ENCODE measurements at places on chromosomes 16 and 17. TPM values are rescaled to one million over a fixed set of nuclear protein-coding genes. Genes with fewer than 3 reads are reported as not detected.

Gene CLEC10A
- total RNA-seq = not detected

Gene TAC4
- total RNA-seq = not detected

GRCh38 chr17:17570140-17570797 lies 21.2 kb downstream of the PEMT start:
- peak; percentile 34 for DNase-seq

GRCh38 chr16:4214215-4214621 lies 27.7 kb downstream of the SRL start:
- peak; percentile 72 for DNase-seq

Gene C16orf46
- total RNA-seq = 0.60 TPM

GRCh38 chr17:3695129-3695722 lies 729 bp downstream of the P2RX5 start:
- no peak for DNase-seq

- no peak for DNase-seq
Observed at GRCh38 chr17:68197997-68198930, 49.6 kb upstream of the AMZ2 start.

GRCh38 chr16:9525037-9525436 lies 433.6 kb downstream of the HAPSTR1 start:
- DNase-seq = no peak

Gene ABCA8
- not detected for total RNA-seq

DNA sequence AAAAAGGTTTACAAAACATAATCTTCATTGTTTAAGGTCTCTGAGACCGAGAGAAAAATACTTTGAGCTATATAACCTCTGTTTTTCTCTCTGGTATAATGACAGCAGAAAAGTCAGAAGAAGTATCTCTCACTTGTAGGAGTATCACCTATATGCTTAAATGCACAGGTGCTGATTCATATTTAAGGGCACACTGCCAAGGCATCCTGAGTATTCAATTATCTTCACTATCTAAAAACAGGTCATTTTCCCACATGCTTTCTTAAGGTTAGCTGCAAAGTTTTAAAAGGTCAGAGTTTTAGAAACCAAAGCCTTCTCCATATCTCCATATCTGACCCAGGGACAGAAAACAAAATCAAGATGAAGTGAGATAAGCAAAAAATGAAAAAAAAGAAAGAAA lies 99.3 kb upstream of the C17orf78 start:
- no peak for DNase-seq

GRCh38 chr17:42679492-42680330 lies 1.9 kb downstream of the CCR10 start:
- peak; percentile 79 for DNase-seq

Gene HNF1B
- 0.12 TPM for total RNA-seq

Gene ITGAX
- total RNA-seq = not detected

Gene PDP2
- total RNA-seq = 6.6 TPM

- DNase-seq = no peak
Observed at GRCh38 chr17:9009737-9010136, 11.6 kb upstream of the NTN1 start.

DNA sequence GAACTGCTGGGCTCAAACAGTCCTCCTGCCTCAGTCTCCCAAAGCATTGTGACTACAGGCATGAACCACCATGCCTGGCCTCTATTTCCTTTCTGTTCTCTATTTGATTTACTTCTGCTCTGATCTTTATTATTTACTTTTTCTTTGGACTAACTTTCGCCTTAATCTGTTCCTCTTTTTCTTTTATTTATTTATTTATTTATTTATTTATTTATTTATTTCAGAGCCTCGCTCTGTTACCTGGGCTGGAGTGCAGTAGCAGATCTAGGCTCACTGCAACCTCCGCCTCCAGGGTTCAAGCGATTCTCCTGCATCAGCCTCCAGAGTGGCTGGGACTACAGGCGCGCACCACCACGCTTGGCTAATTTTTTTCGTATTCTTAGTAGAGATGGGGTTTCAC lies 1158.3 kb upstream of the GOT2 start:
- DNase-seq = no peak

DNA sequence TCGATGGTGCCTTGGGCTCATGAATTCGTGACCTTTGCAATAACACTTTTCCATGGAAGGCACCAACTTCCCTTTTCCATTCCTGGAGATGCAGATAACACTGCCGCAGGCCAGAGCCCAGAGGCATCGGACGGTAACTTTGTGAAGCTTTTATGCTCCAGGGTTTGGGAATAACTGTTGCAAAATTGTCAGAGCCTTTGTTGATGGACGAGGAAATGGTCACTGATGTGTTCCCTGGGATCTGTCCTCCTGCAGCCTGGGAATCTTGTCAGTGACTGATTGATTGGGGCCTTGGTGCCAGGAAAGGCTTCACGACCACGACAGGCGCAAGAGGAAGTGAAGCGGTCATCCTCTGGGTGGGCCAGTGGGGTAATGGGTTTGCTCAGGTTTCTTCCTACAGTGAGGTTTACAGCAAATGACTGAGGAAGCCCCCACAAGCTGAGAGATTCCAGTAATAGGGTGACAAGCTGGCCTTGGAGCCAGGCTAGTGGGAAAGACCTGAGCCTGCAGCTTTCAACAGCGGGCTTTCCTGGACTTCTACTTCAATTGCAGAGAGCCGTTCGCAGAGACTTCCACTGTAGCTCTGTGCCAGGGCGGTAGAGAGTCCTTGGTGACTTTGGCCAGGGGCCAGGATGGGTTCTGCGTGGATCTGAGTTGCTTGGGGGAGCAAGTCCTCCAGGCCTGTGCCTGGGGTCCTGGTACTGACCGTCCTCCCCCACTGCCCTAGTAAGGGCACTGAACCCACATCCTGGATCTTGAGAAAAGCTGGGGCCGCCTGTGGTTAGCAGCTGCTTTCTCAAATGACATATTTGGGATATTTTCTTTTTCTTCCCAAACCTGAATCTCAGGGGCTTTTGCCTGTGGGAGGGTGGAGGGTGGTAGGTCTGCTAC lies 37.6 kb downstream of the PGS1 start:
- peak; percentile 74 for DNase-seq

Gene RCVRN
- 0.36 TPM for total RNA-seq

Gene IQCK
- 15.3 TPM for total RNA-seq

DNA sequence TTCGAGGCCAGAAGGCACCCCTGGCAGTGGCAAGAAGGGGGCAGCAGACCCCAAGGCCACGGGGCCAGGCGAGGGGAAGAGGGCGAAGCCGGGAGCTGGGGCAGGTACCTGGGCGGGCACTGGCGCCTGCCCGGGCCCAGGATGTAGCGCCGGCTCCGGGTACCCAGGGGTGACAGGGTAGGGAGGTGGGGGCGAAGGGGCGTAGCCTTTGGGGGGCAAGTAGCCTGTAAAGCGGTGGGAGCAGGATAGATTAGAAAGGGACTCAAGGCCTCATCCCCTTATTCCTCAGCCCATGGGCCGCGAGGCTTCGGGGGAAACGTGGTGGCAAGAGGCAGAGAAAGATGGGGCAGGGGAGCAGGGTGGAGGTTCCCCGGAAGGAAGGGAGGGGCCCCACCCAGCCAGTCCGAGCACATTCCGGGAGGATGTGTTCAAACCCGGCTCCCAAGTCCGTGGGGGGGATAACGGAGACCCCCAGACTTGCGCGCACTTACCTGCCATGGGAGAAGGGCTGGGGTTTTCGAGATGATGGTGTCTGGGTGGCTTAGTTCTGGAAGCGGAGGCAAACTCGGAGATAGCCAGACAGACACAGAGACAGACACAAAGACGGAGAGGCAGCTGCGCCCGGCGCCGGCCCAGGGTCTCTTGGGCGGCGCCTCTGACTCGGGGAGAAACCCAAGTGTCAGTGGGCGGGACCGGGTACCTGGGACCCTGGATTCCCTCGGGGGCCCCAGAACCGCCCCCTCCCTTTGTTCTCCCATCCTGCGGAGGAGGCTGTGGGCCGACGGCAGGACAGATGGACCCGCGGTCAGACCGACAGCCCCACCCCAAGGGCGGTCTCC lies 493 bp downstream of the PLSCR3 start:
- DNase-seq = peak; percentile 14

GRCh38 chr17:57735707-57736106 lies 9.4 kb downstream of the CCDC182 start:
- DNase-seq = no peak

GRCh38 chr16:9630119-9630518 lies 538.7 kb downstream of the HAPSTR1 start:
- DNase-seq = no peak

Gene TEKT1
- not detected for total RNA-seq

Gene CXCL16
- total RNA-seq = 0.29 TPM

DNA sequence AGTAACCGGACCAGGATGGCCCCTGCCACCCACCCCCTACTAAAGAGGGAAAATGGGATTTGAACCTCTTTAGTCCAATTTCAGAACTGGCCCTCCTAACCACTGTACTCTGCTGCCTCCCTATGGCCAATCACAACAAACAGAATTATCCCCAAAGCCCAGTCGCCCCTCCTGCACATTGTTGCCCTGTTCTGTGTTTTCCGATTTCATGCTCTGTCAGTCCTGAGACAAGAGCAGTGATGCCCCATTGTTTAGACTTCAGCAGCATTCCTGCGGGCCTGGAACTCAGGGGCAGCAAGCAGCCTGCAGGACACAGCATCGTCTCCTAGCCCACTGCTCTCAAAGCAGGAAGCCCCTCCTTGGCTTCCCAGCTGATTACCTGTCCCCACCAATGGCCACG lies 20.5 kb upstream of the KLHL11 start:
- no peak for DNase-seq

- no peak for DNase-seq
Observed at GRCh38 chr16:27993587-27993986, 69.9 kb downstream of the GSG1L start.

Data from RPMI7951 (cell line).